ENCODE measurements at places on chromosomes 3 and 15. TPM values are rescaled to one million over a fixed set of nuclear protein-coding genes. Genes with fewer than 3 reads are reported as not detected.

DNA sequence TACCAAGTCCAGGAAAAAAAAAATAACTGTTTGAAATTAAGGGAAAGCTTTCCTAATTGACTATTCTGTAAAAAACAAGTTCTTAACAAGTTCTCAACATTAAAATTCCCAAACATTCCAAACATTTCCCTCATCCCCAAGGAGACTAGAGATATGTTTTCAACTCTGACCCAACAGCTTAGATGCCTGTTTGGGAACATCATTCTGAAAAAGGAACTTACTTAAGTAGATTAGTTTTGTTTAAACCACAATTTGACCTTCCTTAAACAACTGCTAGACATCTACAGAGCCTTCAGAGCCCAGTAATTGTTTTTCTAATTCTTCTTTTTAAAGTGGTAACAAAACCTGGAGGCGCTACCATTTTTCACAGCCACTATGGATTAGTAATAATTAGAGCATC, 12.8 kb downstream of the UBR1 start:
- DNase-seq, result no peak

- peak; percentile 39 for DNase-seq
Observed at GRCh38 chr3:45480218-45480617, 91.8 kb downstream of the LARS2 start.

TRPM1 gene
- total RNA-seq, result not detected

DNA sequence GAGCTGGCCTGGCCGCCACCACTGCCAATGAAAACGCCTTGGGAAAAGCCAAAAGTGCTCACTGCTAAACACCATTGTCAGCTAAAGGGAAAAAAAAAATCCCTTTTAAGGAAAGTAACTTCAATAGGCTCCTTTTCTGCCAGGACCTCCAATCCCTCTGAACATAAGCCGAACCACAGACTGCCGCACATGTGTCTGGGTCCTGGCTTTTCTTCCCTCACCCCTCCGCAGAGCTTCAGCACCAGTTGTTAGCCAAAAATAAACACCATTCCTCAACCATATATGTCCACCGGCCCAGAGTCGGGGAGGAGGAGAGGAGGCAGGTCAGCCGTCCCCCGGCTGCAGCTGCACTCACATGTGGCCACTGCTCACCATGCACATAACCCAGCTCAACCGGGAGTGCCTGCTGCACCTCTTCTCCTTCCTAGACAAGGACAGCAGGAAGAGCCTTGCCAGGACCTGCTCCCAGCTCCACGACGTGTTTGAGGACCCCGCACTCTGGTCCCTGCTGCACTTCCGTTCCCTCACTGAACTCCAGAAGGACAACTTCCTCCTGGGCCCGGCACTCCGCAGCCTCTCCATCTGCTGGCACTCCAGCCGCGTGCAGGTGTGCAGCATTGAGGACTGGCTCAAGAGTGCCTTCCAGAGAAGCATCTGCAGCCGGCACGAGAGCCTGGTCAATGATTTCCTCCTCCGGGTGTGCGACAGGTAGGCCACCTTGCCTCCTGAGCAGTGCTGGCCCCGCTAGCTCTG, at the start of gene FBXL22:
TSS of gene FBXL22 (plus strand) at position 350 of the 753 bp plus-strand sequence. CDS start at position 356, 6 bp downstream.
- peak; percentile 34 for DNase-seq

- DNase-seq, result no peak
Observed at GRCh38 chr3:125395091-125395490, 20.0 kb upstream of the ZNF148 start.

DNA sequence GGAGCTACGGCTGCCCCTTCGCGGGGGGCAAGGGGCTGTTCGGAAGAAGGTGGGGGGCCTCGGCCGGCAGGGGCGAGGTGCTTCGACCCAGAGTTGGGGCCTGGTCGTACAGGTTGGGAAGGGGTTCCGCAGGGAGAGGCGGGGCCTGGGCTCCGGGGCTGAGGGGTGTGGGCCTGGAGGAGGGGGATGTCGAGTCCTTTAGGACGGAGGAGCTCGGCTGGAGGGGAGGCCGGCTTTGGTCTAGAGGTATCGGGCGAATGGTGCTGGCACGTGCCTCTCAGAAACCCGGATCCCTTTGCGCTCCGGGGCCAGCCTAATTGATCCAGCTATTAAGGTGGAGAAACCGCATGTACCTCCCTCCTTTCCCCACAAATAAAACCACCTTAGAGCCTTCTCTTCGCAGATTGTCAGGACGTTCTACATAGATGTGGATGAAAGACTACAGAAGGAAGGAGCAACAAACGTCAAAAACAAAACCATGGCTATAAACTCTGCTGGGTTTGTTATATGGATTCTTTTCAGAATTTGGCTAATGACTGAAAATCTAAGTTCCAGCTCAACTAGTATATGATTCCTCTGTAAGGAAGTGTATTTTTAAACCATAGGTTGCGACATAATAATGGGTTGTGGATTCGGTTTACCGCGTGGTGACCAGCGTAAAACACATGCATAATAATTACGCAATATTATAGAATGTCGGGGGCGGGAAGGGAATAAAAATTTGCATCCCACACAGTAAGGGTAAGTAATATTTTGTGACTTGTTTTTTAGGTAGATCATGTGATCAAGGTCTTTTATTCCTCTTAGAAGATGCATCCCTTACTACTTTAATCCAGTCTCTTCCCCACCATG, 644 bp upstream of the NGLY1 start:
- no peak for DNase-seq

DNA sequence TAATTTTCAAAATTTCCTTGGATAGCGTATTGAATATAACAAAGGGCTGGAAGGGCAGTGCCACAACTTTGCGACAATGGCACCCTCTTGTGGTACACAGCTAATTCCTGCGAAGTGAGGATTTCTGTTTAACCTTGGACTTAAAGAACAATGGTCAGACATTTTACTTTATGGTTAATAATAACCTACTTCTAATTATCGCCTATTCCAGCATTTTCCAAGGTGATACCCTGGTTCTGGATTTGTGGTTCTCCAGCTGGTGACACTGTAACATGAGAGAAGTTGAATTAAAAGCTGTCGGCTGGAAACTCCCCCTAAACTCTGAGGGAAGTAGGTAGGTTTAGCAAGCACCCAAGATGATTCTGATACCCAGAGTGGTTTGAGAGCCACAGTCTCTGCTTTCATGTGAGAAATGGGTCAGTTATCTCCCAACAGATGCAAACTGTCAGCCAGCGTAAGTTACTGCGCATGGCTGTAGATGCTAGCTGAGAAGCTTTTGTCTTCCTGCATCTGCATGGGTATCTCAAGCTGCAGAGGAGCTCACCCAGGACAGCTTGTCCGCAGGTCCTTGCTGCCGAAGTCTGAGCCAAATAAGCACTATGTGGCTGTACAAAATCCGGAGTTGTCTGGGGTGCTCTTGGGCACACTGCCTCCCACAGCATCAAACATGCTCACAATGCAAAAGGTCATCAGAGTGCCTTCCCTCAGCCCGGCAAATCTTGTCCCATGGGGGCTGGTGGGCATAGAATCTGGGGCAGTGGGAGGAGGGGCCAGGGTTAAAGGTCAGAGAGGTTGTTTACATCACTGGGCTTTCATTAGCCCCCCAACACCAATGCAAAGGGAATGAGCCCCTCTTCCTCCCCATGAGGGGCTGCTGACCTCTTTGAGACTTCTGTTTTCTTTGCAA, 6.6 kb upstream of the CHSY1 start:
- peak; percentile 68 for DNase-seq

DNA sequence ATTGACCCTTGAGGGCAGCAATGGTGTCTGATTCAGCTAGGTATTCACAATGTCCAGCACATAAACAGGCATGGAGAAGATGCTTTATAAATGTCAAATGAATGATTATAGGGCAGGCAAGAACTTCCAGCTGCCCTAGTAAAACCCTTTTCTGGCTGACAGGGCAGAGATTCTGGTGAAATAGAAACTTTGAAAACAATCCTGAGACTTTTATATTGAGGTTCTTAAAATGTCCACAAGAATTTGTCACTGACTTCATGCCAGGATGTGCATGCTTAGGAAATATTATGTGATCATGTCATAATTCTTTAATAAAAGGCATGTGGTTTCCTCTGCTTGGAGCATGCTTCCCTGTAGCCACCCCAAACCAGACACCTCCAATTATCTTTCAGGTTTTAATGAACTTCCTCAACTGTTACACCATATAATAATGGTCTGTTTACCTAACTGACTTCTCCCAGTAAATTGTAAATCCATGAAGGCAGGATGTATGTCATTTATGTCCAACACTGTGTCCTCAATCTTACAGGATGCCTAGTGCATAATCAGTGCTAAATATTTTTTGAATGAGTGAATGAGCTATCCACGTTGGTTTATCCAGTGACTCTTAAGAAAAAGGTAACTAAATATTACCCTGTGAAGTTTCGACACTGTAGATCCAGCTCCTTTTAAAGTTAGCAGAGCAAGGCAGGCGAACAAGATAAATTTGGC, 43.4 kb upstream of the CLRN1 start:
- no peak for DNase-seq
